ENCODE measurements at places on chromosomes 11 and 22.

- DNase-seq, result no peak
Measured at GRCh38 chr11:26078231-26078821, 253.6 kb upstream of the ANO3 start.

DNA sequence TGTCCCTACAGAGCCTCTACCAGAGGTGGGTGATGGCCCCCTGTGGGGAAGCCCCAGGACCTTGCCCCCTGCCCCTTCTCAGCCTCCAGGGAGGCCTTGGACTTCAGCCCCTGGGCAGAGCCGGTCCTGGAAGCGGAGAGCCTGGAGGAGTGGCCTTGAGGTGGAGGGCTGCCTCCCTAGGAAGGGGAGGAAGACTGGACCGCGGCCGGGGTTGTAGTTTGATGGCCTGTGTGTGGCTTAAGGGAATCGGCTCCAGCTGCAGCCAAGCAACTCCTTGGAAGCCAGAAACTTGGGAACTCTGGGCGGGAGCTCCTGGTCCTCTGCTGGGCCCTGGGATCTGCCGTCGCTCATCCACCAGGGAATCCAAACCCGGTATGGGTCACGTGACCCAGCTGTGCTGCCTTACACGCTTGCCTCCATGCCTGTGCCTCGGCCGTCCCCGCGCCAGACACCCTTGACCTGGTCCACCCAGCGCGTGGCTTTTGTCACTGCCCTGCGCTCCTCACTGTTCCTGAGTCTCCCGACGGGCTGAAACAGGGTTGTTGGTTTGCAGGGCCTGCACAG, 23.5 kb upstream of the ARHGAP8 start:
- no peak for DNase-seq

- DNase-seq, result no peak
Measured at GRCh38 chr22:23583836-23584235, 3.7 kb upstream of the IGLL1 start.

GRCh38 chr11:119599864-119600541, 129.0 kb downstream of the NECTIN1 start:
- DNase-seq, result no peak

- DNase-seq, result no peak
Measured at GRCh38 chr11:57474803-57475115, 14.4 kb downstream of the RTN4RL2 start.

- no peak for DNase-seq
Measured at GRCh38 chr22:19223110-19223509, 44.6 kb upstream of the SLC25A1 start.

- no peak for DNase-seq
Measured at GRCh38 chr22:20191000-20191515, 40.2 kb upstream of the CCDC188 start.

DNA sequence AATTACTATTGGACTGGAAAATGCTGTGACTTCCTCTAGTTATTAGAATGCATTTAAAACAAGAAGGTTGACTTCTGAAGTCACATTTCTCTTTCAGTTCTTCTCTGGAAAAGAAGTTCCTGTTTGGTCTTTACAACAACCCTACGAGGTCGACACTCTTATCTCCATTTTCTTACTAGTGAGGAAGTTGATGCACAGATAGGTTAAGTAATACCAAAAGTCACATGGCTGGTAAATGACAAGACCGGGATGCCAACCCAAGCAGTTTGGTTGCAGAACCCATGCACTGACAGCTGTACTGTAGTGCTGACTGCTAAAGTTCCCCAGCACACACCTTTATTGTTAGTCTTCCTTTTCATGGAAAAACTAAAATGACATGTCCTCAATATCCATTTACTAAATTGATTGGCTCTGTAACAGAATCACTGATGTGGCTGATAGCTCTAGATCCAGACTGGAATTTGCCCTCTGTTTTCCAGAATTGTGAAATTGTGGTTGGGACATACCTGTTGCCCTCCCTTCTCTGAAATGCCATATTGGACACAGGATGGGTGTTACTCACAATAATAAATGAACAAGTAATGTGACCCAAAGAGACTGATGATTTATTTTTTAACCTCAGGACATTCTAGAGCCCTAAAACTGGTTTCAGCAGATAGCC, 9.4 kb upstream of the TECTA start:
- no peak for DNase-seq

GRCh38 chr11:14541192-14541947, 21.2 kb upstream of the PSMA1 start:
- no peak for DNase-seq

DNA sequence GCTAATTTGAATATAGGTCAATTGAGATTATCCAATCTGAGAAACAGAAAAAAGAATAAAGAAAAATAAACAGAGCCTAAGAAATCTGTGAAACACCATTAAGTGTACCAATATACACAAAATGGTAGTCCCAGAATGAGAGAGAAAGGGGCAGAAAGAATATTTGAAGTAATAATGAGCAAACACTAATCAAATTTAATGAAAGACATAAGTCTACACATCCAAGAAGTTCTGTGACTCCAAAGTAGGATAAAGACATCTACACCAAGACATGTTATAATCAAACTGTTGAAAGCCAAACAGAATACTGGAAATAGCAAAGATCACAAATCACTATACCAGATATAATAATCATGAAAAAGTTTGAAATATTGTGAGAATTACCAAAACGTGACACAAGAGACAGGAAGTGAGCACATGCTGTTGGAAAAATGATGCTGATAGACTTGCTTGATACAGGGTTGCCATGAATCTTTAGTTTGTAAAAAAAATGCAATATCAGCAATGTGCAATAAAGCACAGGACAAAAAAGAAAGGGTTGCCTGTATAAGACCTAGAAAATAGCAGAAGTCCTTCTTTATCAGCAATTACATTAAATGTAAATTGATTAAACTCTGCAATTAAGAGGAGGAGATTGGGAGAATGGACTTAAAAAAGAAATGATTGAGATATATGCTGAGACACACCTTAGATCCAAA, 75.8 kb downstream of the RNF169 start:
- no peak for DNase-seq

DNA sequence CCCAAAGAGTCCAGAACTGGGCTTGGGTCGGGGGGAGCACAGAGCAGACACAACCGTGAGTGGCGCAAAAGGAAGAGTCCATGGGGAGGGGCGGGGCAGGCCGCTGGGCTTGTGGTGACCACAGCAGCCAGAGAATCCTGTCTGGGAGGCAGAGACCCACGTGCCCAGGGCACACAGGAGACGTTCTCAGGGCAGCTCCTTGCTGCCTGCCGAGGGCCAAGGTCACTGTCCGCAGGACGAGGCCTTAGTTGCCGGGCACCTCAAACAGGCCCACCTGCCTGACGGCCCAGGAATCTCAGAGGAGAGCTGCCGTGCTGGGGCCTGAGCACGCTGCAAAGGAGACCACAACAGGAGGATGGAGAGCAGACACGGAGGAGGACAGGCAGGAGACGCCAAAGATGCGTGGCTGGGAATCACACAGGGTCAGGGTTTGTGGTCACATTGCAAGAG, 87.8 kb downstream of the MYEOV start:
- no peak for DNase-seq

GRCh38 chr11:102118937-102119336, 8.7 kb downstream of the YAP1 start:
- no peak for DNase-seq

DNA sequence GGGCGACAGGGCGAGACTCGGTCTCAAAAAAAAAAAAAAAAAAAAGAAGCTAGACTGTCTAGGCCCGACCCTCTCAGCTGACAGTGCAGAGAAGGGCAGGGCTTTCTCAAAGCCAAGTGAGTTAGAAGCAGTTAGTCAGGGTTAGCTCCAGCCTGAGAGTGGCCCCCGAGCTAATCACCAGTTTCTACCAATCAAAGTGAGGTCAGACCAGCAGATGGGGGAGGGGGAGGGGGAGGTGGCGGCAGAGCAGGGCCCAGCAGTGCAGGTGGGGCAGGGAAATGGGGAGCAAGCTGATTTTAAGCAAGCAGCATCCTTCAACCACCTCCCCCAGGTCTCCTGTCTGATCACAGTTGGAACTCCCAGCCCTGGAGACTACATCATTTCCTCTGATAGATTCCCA, 55.3 kb upstream of the PRR5 start:
- no peak for DNase-seq

GRCh38 chr11:134040386-134041302, 28.2 kb upstream of the JAM3 start:
- DNase-seq, result no peak

- no peak for DNase-seq
Measured at GRCh38 chr11:16759857-16760508, 21.5 kb downstream of the C11orf58 start.

DNA sequence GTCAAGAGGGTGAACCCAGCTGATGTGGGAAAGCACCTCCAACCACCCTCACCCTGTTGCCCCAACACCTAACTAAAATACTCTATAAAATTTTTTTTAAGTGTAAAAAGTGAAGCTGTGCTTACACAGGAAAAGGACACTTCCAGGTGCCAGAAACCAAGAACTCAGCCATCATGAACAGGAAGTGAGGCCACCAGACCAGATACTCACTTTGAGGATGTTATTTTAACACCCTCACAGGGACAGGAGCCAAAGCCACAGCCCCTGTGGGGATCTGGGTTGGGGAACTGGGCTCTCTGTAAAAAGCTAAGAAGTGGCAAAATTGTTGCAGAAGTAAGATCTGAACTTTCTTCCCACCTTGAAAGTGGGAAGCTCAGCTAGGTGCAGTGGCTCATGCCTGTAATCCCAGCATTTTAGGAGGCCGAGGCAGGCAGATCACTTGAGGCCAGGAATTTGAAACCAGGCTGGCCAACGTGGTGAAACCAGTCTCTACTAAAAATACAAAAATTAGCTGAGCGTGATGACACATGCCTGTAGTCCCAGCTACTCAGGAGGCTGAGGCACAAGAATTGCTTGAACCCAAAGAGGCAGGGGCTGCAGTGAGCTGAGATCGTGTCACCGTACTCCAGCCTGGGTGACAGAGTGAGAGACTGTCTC, 3.8 kb downstream of the RSPH14 start:
- peak; percentile 69 for DNase-seq

GRCh38 chr11:22558664-22559063, 67.0 kb downstream of the FANCF start:
- no peak for DNase-seq

DNA sequence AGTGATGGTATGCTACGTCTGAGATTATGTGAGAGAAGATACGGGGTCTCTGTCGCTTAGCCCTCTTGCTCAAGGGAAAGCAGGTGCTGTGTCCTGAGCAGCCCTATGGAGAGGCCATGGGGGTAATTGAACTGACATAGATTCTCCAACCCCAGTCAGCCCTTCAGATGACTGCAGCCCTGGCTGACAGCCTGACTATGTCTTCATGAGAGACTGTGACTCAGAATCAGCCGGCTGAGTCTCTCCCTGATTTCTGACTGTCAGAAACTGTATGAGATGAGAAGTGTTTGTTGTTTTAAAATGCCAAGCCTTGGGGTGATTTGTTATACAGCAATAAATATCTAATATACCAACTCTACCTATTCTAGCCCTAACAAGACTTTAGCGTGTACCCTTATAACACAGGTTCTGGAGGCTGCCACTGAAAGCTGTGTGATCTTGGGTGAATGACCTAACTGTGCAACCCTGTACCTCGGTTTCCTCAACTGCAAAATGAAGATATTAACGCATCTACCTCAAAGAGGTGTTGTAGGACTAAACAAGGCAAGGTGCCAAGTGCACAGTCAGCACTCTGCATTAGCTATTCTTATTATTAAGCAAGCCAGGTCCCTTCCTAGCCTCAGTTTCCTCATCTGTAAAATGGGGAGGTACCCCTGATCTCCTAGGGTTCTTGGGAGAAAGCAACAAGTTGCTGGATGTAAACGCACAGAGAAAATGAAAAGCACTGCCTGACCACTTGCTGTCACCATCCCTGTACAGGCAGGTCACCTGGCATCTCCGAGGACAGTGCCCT, 24.9 kb downstream of the SLC43A1 start:
- DNase-seq, result no peak

DNA sequence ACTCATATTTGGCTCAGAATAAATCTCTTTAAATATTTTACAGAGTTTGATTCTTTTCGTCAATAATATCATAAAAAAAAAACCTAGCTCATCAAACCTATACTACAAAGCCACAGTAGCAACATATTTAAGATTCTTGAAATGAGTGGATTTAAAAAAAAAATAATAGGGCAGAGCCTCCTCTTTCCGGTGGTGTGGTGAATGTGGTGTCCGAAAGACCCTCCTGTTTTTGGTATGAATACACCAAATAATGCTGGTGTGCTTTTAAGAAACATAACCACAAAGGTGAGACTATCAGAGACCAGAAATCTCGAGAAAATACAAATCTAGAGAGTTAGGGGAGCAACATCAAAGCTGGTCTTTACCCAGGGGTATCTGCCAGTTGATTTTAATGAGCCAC, 342.6 kb downstream of the TBC1D22A start:
- DNase-seq, result no peak

GRCh38 chr22:19643448-19644313, 70.6 kb upstream of the SEPTIN5 start:
- DNase-seq, result no peak

DNA sequence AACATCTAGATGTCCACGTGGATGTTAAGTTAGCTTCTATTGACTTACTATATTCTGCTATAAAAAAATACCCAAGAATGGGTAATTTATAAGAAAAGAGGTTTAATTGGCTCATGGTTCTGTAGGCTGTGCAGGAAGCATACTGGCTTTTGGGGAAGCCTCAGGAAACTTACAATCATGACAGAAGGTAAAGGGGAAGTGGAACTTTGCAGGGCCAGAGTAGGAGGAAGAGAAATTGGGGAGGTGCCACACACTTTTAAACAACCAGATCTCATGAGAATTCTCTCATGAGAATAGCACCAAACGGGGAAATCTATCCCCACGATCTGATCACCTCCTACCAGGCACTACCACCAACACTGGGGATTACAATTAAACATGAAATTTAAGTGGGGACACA, 689.3 kb downstream of the METTL15 start:
- DNase-seq, result no peak

GRCh38 chr22:49512487-49513165, 315.0 kb downstream of the BRD1 start:
- no peak for DNase-seq

DNA sequence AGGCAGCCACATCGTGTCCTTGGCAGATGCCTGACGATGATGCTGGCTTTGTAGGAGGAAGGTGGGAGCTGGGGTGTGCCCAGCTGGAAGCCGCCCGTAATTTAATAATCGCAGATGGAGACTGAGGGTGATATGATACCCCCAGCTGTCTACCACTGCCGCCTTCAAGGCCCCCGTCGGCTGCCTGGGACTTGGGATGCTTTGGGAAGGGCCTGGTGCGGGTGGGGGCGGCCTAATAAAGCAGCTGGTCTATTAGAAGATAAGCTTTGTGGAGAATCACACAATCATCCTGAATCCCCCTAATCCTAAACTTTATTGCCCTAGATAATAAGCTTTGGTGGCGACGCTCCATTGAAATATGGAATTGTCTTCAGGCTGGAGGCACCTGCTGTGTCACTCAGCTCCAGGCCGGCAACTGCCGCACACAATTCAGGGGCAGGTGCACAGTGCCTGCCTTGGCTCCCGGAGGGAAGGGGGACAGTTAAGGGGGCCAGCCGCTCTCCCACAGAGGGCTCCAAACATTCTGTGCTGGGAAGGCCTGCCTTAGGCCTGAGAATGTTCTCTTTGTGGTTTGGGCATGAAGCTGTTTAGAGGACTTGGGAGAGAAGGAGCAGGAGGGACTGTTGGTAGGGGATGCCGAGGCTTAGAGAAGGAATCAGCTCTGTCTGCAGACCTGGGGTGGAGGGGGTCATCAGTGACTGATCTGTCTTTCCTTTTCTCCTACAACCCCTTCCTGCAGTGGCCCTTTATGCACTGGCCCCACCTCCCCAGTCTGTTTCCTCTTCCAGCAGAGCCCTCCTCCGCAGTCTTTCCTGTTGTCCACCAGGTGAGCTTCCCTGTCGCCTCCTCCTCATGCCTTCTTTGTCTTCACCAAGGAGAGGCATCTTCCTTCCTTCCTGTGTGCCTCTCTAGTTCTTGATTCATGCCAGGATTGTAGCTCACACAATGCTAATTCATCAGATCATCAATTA, 65.3 kb downstream of the ARL14EP start:
- DNase-seq, result no peak

GRCh38 chr11:121144723-121145122, 43.7 kb downstream of the TECTA start:
- no peak for DNase-seq
